ENCODE measurements at places on chromosomes 13 and 19.
A peak's percentile ranks its signal among the peaks of the same experiment; 100 is the strongest.

- no peak for DNase-seq
- no peak overlapping the region for H3K27ac ChIP-seq
- H3K36me3 ChIP-seq, result no peaks in the 10 kb centered on the region
Measured at GRCh38 chr19:406971-407510, 1.9 kb downstream of the C2CD4C start.

GRCh38 chr19:6568816-6569215 is 22.1 kb downstream of the CD70 start:
- no peak overlapping the region for H3K4me3 ChIP-seq
- no peaks in the 10 kb centered on the region for H3K4me1 ChIP-seq
- DNase-seq, result no peak
- peaks cover 37% of the 10 kb centered on the region for H3K27me3 ChIP-seq
- no peak overlapping the region for H3K27ac ChIP-seq
- peaks cover 3% of the 10 kb centered on the region for H3K36me3 ChIP-seq

- peaks cover 2% of the 10 kb centered on the region for H3K36me3 ChIP-seq
- H3K4me1 ChIP-seq, result peaks cover 30% of the 10 kb centered on the region
- no peak overlapping the region for H3K27ac ChIP-seq
Measured at GRCh38 chr13:30129411-30129810, 177.9 kb downstream of the KATNAL1 start.

- H3K36me3 ChIP-seq, result peaks cover 1% of the 10 kb centered on the region
- peaks cover 15% of the 10 kb centered on the region for H3K27me3 ChIP-seq
- no peak for DNase-seq
- H3K4me3 ChIP-seq, result no peak overlapping the region
- H3K4me1 ChIP-seq, result no peaks in the 10 kb centered on the region
- H3K27ac ChIP-seq, result no peak overlapping the region
Measured at GRCh38 chr13:32297206-32297605, 18.0 kb downstream of the ZAR1L start.

GRCh38 chr19:36483653-36484052 is 5.7 kb downstream of the ZNF566 start:
- H3K4me1 ChIP-seq, result peaks cover 14% of the 10 kb centered on the region
- DNase-seq, result no peak
- H3K27me3 ChIP-seq, result no peaks in the 10 kb centered on the region
- no peaks in the 10 kb centered on the region for H3K36me3 ChIP-seq

DNA sequence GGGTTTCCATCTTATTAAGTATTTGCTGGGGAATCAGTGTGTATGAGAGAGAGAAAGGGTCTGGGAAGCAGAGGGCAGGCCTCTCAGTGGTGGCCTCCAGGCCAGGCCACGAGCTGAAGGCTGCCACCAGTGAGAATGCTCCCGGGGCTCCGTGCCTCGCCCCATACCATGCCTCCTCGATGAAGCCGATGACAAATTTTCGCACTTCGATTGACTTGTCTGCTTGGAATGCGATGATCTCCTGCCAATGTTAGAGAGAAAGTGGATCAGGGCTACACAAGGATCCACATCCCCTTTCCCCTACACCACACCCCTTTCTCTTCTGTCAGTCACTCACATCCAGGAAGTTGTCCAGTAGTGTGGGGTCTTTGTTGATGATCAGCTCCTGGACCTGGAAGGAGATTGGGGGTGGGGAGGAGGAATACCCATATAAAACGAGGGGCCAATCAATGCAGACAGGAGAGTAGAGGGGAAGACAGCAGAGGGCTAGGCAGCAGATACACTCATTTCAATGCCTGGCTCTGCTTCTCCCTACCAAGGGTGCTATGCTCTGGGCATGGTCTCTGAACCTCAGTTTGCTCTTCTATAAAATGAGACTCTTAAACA is 10.7 kb downstream of the SYMPK start:
- peaks cover 5% of the 10 kb centered on the region for H3K4me1 ChIP-seq
- no peak for DNase-seq
- H3K27me3 ChIP-seq, result no peaks in the 10 kb centered on the region
- no peak overlapping the region for H3K4me3 ChIP-seq
- no peak overlapping the region for H3K27ac ChIP-seq
- H3K36me3 ChIP-seq, result peaks cover 50% of the 10 kb centered on the region

- peaks cover 3% of the 10 kb centered on the region for H3K36me3 ChIP-seq
- peaks cover 75% of the 10 kb centered on the region for H3K27me3 ChIP-seq
- no peak overlapping the region for H3K4me3 ChIP-seq
- no peaks in the 10 kb centered on the region for H3K4me1 ChIP-seq
Measured at GRCh38 chr19:46115396-46116106, 8.9 kb downstream of the IGFL3 start.

DNA sequence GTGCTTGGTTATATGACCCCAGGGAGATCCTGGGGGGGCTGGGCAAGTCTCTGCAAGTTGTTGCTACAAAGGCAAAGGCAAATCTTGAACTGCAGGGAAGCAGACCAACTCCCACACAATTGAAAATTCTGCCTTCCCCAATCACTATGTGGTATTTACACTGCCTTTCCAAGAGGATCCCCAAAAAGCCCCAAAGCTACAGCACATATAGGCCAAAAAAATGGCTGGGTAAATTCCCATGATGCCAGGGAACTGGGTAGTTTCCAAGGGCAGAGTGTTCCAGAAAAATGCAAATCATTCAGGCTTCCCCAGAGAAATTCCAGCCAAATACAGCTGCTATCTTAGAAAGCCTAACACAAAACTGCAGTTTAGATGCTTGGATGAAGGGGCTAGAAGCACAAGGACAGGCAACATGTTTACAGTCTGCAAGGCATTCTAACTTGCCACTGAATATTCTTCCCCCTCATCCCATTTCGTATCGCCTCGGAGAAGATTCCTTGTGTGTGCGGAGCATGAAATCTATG is 6.2 kb downstream of the FOXO1 start:
- no peak overlapping the region for H3K4me3 ChIP-seq
- peaks cover 60% of the 10 kb centered on the region for H3K4me1 ChIP-seq
- H3K27me3 ChIP-seq, result no peaks in the 10 kb centered on the region
- H3K27ac ChIP-seq, result no peak overlapping the region

- no peak for DNase-seq
- no peak overlapping the region for H3K27ac ChIP-seq
- no peaks in the 10 kb centered on the region for H3K27me3 ChIP-seq
- H3K36me3 ChIP-seq, result peaks cover 3% of the 10 kb centered on the region
- H3K4me3 ChIP-seq, result no peak overlapping the region
Measured at GRCh38 chr19:28553005-28553404, 659.9 kb downstream of the UQCRFS1 start.

DNA sequence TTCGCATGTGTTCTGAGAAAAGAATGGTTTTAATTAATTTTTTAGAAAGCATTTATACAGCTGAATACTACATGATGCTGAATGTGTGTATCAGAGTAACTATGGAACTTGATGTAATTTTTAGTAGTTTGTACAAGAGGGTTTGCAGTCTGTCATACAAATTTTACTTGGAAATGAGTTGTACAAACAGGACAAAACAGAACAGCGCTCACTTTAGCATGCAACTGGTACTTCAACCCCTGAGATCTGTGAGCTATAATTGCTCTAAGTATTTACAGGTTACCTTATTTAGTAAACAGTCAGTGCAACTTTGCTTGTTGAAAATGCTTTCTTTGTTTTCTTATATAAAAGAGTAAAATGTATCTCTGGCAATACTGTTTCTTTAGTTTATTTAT is 706 bp downstream of the TNFRSF19 start:
- H3K4me1 ChIP-seq, result no peaks in the 10 kb centered on the region
- peaks cover 79% of the 10 kb centered on the region for H3K27me3 ChIP-seq
- DNase-seq, result no peak
- no peaks in the 10 kb centered on the region for H3K36me3 ChIP-seq

- H3K27ac ChIP-seq, result no peak overlapping the region
- H3K27me3 ChIP-seq, result peaks cover 18% of the 10 kb centered on the region
- DNase-seq, result no peak
Measured at GRCh38 chr19:32181216-32181920, 164.0 kb upstream of the ZNF507 start.

DNA sequence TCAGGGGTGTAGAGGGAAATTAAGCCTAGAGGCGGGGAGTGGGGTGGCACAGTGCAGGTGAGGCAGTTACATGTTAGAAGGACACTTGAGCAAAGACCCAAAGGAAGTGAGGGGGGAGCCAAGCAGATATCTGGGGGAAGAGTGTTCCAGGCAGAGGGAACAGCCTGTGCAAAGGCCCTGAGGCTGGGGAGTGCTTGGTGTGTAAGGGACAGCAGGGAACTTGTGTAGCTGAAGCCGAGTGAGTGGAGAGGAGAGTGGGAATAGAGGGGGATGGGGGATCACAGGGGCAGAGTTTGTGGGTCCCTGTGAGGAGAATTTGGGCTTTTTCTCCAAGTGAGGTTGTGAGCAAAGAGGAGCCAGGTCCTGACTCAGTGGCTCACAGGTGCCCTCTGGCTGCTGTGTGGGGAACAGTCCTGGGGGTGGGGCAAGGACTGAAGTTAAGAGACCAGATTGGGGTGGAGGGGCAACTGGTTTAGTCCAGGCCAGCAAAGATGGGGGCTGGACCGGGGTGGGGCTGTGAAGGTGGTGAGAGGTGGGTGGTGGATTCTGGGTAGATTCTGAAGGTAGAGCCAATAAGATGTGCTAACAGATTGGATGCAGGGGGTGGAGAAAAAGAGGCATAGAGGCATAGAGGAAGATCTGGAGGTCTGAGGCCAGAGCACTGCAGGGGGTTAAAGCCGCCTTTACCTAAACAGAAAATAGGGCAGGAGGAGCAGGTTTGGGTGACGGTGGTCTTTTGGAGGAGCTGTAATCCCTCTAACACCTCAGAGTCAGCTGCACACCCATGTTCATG is 75.3 kb downstream of the CACNA1A start:
- H3K4me3 ChIP-seq, result no peak overlapping the region
- no peaks in the 10 kb centered on the region for H3K4me1 ChIP-seq
- DNase-seq, result peak; percentile 16
- peaks cover 1% of the 10 kb centered on the region for H3K36me3 ChIP-seq
- no peak overlapping the region for H3K27ac ChIP-seq

GRCh38 chr13:102392481-102393209 is 9.2 kb downstream of the FGF14 start:
- H3K27me3 ChIP-seq, result peaks cover 33% of the 10 kb centered on the region
- H3K4me1 ChIP-seq, result peaks cover 11% of the 10 kb centered on the region
- no peak overlapping the region for H3K4me3 ChIP-seq
- H3K36me3 ChIP-seq, result peaks cover 8% of the 10 kb centered on the region

GRCh38 chr13:36913463-36913862 is 6.6 kb downstream of the SMAD9 start:
- no peak overlapping the region for H3K27ac ChIP-seq
- H3K36me3 ChIP-seq, result no peaks in the 10 kb centered on the region
- no peak overlapping the region for H3K4me3 ChIP-seq
- no peaks in the 10 kb centered on the region for H3K4me1 ChIP-seq

DNA sequence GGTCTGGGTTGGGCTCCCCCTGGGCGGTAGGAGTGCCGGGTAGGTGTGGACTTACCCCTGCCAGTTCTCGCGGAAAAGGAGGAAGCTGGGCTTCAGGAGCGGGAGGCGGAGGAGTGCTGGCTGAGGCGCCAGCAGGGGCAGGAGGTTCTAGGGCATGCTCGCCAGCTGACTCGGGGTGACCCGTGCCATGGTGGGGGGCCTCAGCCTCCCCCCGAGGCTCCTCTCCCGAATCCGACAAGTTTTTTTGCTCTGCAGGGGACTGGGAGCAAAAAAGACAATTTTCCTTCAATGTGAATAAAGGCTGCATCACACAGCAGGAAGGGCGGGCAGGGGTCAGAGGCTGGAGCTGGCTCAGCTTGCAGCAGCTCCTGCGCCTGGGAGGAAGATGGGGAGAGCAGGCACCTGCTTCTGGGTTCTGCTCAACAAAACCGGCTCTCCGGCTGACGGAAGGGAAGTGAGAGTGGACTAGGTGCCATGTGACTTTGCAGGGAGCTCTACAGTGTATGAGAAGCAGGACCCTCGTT is 26.5 kb downstream of the RANBP3 start:
- H3K27ac ChIP-seq, result peak overlapping the region; percentile 58
- no peaks in the 10 kb centered on the region for H3K27me3 ChIP-seq
- peaks cover 15% of the 10 kb centered on the region for H3K36me3 ChIP-seq
- H3K4me3 ChIP-seq, result peak overlapping the region; percentile 38
